ENCODE measurements at places on chromosomes 3 and 15. TPM values are rescaled to one million over a fixed set of nuclear protein-coding genes. Genes with fewer than 3 reads are reported as not detected.

DNA sequence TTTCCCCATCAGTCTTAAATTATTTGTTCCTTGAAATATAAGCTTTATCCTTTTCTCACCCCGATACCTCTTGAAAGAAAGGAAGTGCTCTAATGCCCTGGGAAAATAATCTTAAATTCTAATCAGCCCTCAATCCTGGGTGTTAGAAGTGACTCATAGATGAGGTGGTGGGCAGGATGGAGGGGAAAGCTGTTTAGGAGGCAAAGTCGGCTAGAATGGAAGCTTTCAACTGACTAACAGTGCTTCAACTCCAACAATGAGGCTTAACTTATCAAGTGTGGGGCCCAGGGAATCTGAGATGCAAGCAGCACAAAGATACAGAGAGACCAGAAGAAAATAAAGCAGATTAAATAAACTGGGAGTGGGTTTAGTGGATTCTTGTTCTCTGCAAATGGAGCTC lies 175.8 kb downstream of the EPHB1 start:
- DNase-seq, result no peak

DNA sequence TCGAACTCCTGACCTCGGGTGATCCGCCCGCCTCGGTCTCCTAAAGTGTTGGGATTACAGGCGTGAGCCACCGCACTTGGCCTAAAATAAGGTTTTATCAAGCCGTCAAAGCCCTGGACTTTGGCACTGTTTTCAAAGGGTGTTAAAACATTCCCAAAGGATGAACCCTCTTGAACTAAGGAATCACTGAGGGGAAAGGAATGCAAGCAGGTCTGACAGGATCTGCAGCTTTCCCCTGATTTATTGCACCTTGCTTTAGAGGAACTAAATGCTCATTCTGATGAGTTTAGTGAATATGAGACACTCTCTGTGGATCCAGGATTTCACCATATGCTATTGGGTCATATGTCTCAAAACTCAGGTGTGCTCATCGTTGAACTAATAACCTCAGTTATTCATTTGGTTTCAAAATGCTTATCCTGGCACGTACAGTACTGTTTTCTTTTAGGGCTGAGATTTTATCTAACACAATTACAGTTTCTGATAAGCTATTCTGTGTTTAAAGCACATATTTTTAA lies 63.0 kb upstream of the TSC22D2 start:
- DNase-seq, result no peak

- no peak for DNase-seq
These were observed 655 bp downstream of the CYFIP1 start for GRCh38 chr15:22979238-22980188.

- no peak for DNase-seq
These were observed 45.6 kb upstream of the NDUFB4 start for GRCh38 chr3:120550546-120550945.

Gene CHRNA7
- total RNA-seq, result 1.3 TPM

Gene RTP1
- not detected for total RNA-seq

Gene ADIPOQ
- 1,997 TPM for total RNA-seq

Data from omental fat pad (tissue), 4 donors.